Gastroesophageal sphincter (tissue), 4 donors: ENCODE measurements at places on chromosomes 5 and 9. TPM values are rescaled to one million over a fixed set of nuclear protein-coding genes. Genes with fewer than 3 reads are reported as not detected.

The NINJ1 gene
- 81.6 TPM for total RNA-seq

The MZB1 gene
- total RNA-seq = not detected

The ODF2 gene
- total RNA-seq = 26.7 TPM

The SGCD gene
- total RNA-seq = 36.8 TPM

The PRELID1 gene
- total RNA-seq = 60.4 TPM

The ZNF366 gene
- total RNA-seq = 4.5 TPM

The EIF4E1B gene
- not detected for total RNA-seq

The GFPT2 gene
- 28.7 TPM for total RNA-seq

The PTGS1 gene
- 15.8 TPM for total RNA-seq

The BARHL1 gene
- not detected for total RNA-seq

The RPS14 gene
- total RNA-seq = 1,275 TPM

The URM1 gene
- 33.3 TPM for total RNA-seq

The LHX3 gene
- not detected for total RNA-seq

The PCDHB4 gene
- total RNA-seq = 5.5 TPM

The ANKRD34B gene
- not detected for total RNA-seq

The ICE1 gene
- 28.0 TPM for total RNA-seq

The ZBTB6 gene
- total RNA-seq = 9.4 TPM

The FOXD1 gene
- total RNA-seq = not detected

The HTR1A gene
- not detected for total RNA-seq

The CKMT2 gene
- 10.2 TPM for total RNA-seq

The GFI1B gene
- total RNA-seq = not detected

The ADAMTSL1 gene
- 21.3 TPM for total RNA-seq

The SPATA31D4 gene
- total RNA-seq = not detected

The NDFIP1 gene
- 79.6 TPM for total RNA-seq

The OBP2B gene
- total RNA-seq = not detected

The ZFP37 gene
- total RNA-seq = 3.9 TPM

The RASEF gene
- 0.35 TPM for total RNA-seq

The SLC6A3 gene
- not detected for total RNA-seq

The JMY gene
- 45.0 TPM for total RNA-seq

The DND1 gene
- not detected for total RNA-seq

The PNPLA7 gene
- 4.1 TPM for total RNA-seq

The GPR151 gene
- total RNA-seq = not detected

The CNTLN gene
- total RNA-seq = 17.1 TPM

The IFNA13 gene
- total RNA-seq = not detected

The TMEM252 gene
- not detected for total RNA-seq

The SECISBP2 gene
- 27.5 TPM for total RNA-seq

The EXOC3 gene
- 92.7 TPM for total RNA-seq
